ENCODE measurements at places on chromosomes 2 and 18.

GRCh38 chr2:60544954-60545560, 8.4 kb downstream of the BCL11A start:
- DNase-seq: no peak

GRCh38 chr2:99653433-99653832, 163.6 kb upstream of the REV1 start:
- DNase-seq: no peak

DNA sequence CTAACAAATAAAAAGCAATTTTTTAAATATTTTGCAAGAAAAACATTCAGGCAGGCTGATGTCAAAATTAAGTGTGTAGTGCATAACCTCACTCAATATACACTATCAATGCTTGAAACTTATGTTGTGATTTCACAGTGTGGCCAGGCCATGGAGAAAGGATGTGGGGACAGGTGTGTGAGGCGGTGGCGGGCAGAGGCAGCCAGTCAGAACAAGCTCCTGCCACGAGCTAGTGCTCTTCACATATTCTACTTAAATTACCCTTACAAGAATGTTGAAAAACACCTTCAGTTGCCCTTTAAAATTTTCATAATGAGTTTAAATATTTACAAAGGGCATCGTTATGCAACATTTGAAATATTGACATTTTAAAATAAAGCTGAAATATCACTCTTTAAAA, 43.2 kb downstream of the CYB5A start:
- no peak for DNase-seq

DNA sequence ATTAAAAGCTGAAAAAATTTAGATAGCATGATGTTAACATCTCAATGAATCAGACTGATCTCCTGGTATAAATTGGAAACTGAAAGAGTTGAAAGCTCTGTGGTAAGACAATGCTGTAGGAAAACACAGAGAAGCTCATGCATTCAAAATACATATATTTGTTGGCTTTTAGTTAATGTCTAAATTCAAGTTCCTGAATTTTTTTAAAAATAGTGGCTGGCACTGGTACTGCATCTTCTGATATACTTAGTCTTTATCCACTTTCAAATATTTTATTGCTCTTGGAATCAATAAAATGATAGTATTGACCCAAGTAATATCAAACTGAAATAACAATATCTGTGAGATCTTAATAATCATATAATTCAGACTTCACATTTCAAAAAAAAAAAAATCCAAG, 151.4 kb upstream of the FIGN start:
- no peak for DNase-seq

- DNase-seq: no peak
These were observed 1368.4 kb upstream of the LRRTM1 start for GRCh38 chr2:81672923-81673322.

- DNase-seq: peak; percentile 4
These were observed 71.2 kb upstream of the DOCK10 start for GRCh38 chr2:225113371-225114015.

- DNase-seq: peak; percentile 30
These were observed 114.7 kb downstream of the DNAH6 start for GRCh38 chr2:84631047-84631446.

DNA sequence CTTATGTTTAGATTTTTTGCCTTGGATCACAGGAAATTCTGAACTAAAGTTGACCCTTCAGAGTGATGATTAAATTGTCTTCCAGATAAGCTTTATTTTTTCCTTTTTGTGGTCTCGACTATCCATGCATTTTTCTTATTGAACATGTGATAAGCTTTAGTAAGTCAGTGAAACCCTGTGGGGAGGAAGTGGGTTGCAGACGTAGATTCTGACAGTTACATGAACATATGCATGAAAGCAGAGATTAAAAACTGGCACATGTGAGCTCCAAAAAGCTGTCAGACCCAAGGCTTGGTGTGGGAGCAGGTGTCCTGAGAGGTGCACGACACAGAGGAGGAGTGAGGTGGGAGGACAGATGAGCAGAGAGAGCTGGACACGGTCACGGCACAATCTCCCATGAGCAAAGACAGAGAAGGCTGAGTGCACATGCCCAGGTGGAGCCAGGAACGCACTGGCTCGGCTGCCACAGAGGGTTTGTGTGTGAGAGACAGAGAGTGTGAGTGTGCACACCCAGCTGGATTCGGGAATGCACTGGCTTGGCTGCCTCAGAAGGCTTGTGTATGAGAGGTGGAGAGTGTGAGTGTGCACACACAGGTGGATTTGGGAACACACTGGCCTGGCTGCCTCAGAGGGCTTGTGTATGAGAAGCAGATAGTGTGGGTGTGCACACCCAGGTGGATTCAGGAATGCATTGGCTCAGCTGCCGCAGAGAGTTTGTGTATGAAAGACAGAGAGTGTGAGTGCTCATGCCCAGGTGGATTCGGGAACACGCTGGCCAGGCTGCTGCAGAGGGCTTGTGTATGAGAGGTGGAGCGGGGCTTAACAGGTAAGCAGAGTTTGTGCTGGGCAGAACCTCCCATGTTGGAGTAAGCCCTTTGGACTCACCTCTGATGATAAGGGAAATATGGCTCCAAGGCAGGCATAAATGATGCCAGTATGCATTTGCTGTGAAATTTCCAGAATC, 849.1 kb upstream of the SALL3 start:
- DNase-seq: no peak

DNA sequence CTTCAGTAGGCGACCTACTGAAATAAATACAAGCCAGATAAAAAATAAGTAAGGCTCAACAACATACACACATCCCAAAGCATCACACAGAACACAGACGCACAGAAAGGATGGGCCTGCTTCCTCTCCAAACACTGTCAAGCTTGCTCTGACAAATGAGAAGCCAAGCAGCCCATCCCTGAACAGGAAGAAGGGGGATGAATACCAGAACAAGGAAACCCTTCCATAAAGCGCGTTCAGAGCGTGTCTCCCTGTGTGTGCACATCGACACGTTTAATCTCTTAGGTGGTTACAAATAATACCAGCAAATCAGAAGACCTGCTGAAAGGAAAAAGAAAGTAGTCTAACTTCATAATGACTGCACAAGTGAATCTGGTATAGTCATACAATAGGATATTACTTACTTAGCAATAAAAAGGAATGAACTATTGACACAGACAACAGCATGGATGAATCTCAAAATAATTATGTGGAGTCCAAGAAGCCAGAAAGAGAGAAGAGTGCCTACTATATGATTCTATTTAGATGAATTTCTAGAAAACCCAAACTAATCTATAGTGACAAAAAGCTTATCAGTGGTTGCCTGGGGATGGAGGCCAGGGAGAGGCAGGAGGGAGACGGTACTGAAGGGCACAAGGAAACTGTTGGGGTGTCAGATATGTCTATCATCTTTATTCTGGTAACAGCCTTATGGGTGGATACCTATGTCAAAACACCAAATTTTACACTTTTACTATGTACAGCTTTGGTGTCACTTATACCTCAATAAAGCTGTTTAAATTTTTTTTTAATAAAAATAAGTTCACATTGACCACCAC, 26.8 kb downstream of the MBOAT2 start:
- no peak for DNase-seq

- DNase-seq: no peak
These were observed 159.0 kb downstream of the NUP35 start for GRCh38 chr2:183283209-183283608.

DNA sequence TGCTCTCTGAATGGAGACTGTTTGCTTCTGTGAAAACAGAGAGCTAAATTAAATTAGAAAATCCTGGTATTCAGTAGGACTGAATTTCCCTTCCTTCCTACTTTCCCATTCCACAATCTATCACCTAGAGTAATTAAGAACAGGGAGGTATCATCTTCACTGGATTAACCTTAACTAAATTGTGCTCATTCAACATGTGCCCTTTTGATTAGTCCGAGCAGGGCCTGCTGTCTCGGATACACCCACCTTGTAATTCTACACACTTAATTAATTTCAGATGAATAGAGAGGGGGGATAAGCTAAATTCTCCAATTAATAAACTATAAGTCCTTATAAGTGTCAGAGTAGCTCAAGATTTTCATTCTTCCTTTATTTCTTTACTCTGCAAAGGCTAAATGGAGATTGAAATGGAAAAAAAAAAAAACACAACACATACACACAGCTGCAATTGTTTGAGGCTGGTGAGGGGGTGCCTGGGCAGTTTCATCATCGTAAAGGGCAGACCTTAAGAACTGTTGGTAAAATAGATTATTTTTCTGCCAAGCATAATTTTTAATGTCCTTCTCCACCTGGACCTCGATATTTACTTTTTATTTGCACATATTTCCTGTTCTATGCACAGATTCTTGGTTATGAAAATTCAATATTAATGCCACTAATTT, 157.1 kb upstream of the SIX2 start:
- DNase-seq: no peak

DNA sequence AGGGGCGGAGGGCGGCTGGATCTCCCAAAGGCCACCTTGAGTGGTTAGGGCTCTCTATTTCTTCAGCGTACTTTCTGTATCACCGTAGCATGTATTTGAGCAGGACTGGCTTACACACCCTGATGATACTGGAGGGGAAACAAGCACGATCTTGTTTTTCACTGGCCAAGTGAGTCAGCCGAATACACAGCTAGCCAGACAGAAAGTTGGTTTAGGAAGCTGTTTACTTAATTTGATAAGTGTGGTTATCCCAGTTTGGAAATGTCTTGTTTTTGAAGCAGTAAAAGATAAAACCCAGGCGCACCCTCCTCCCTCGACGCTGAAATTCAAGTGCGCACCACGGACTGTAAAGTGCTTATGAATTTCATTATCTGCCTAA, 582 bp downstream of the RIOK3 start:
- DNase-seq: no peak

DNA sequence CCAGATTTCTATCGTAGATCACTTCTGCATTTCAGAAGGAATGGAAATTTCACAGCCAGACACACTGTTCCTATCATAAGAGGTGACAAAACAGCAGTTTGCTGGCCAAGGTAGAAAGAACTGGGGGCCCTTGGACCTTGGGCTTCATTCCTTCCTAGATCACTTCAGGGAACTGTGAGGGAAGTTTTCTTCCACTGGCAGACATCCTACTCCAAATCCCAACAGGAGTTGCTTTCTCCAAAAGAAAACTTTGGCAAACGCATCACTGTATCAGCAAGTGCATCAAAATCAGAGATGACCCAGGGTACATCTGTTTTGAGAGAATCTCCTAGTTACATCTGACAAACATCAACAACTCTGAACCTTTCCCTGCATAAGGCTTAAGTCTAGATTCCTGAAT, 348.4 kb upstream of the KLHL29 start:
- DNase-seq: no peak
